ENCODE measurements at places on chromosomes 12 and 14.
A peak's percentile ranks its signal among the peaks of the same experiment; 100 is the strongest.

- DNase-seq: no peak
These were observed 357.7 kb upstream of the FLRT2 start for GRCh38 chr14:85172290-85172689.

DNA sequence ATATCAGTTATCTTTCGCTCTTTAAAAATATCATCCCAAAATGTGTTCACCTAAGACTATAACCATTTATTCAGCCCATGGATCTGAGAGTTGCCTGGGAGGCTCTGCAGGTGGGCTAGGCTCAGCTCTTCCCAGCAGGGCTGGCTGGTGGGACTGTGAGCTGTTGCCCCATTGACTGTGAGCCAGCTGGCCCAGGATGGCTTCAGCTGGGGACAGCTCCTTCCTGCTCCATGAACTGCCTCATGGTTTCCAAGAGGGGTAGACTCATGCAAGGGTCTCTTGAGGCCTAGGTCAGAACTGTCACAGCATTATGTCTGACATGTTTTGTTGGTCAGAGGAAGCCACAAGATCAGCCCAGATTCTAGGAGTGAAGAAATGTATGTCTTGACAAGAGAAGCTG lies 114.1 kb upstream of the E2F7 start:
- DNase-seq: no peak

DNA sequence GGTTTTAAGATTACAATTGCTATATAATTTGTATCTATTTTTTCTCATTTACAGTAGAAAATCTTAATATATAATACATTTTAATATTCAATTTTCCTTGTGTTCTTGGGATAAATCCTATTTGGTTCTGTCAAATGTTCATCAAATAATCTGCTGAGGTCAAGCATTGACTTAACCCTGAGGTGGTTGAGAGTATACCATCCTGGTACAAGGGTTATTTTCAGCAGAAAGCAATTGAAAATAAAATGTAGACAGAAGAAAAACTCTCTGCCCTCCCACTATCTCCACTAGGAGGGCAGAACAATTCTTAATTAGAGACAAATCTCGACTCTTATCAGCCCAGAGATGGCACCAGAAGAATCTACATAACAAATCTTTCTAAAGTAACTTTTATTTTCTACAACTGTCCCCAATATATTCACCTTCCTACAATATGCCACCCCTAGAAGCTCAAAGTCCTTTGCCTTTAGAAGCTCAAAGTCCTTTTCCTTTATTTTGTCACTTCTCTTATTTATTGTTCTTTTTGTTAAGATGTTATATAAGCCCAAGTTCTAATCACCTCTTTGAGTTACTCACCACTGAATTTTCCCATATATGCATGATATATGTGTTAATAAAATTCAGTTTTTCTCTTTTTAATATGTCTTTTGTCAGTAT lies 57.9 kb upstream of the ERGIC2 start:
- no peak for DNase-seq

DNA sequence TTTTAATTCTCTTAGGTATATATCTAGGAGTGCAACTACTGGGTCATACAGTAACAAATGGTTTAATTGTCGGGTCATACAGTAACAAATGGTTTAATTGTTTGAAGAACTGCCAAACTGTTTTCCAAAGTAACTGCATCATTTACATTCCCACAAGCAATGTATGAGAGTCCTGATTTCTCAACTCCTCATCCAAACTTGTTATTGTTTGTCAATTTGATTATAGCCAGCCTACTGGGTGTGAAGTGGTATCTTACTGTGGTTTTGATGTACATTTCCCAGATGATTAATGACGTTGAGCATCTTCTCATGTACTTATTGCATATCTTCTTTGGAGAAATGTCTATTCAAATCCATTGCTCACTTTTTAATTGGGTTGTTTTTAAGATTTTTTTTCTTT lies 67.6 kb upstream of the CFL2 start:
- no peak for DNase-seq

- no peak for DNase-seq
These were observed 6.1 kb upstream of the TMEM30B start for GRCh38 chr14:61287196-61287595.

DNA sequence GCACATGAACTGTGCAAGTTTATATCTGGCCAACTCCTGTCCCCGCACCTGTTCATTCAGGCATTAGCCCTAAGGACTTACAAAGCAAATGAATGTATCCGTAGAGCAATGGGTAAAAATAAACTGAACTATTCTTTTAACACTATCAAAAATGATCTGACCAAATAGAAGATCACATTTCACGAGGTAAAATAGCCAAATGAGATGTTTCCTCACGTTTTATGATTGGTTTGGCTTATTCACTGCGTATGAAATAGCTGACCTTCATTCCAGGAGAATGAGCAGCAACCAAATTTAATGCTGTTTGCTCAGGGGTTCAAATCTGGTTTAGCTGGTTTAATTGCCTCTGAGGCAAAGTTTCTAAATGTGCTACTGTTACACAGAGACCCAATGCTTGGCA lies 216.0 kb upstream of the EEA1 start:
- DNase-seq: no peak

DNA sequence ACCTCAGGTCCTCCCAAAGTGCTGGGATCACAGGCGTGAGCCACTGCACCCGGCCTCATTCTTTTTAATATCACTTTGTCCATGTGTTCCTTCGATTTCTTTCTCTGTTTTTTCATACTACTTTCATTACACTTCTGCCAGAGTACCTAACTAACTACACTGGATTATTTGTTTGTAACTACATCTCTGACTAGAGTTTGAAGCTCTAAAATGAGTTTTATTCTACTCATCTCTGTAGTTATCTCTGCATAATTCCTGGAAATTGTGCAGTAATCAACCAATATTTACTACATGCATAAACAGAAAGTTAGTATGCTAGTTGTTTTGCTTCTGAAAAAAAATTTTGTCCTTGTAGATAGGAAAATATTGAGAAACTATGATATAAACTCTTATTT lies 15.2 kb downstream of the KLRK1 start:
- DNase-seq: no peak

DNA sequence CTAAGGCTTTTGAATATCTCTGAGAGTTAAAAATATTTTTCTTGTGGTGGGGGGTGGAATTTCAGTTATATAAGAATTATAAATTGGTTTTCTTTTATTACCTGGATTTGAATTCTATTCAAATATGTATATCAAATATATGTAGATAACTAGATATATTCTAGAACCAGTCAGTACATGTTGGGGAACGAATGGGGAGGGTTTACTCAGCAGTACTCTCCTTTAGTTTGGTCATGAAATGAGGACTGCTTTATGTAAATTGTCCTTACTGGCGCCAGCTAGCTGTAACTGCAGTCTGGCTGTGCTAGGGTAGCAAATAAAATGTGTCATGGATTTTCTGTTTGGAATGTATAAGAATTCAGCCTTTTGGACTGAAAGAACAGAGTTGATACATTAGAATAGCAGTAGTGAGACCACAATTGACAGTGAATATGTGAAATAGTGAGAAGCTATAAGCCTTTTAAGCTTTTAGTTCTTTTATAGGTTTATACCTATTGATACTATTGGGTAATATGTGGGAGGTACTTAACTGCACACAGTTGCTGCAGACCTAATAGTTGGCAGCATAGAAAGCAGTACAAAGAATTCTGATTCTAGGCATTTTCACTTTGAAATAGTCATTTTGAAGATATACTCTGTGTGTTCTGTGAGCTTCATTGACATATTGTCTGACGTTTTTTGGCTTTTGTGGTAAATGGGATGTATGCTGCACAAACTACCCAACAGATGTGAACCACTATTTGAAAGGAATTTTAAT lies 29.0 kb downstream of the ATF7IP start:
- no peak for DNase-seq

DNA sequence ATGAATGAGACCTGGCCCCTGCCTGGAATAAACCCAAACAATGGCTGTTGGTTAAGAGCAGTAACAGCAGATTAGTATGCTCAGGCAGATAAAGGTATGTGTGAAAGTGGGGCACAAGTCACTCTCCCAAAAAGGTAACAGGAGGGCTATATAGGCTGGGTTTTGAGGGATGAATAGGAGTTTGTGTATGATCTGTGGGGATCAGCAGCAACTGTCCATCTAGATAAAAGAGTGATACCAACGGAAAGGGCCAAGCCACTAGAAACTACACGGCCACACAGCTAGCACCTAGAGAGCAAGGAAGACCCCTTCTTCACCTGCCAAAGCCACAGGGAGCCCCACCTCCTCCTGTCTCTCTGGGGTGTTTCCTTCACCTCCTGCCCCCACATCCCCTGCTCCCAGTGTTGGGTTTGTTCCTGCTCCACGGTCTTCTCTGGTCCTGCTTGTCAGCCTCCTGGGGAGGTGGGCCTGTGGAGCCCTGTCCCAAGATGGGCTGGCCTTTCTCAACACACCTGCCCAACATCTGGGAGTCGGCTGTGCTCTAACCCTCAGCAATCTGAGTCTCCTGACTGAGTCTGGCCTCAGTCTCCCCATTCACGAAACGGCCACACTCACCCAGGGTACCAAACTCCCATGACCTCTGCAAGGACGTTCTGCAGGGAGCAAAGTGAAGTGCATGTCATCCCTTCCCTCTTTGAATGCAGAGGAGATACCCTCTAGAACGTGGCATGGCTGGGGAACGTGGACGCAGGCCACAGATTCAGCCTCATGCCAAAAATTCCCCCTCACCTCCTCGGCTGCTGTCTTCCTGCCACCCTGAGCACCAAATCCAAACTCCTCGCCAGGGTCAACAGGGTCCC lies 108.2 kb downstream of the NCOR2 start:
- no peak for DNase-seq

DNA sequence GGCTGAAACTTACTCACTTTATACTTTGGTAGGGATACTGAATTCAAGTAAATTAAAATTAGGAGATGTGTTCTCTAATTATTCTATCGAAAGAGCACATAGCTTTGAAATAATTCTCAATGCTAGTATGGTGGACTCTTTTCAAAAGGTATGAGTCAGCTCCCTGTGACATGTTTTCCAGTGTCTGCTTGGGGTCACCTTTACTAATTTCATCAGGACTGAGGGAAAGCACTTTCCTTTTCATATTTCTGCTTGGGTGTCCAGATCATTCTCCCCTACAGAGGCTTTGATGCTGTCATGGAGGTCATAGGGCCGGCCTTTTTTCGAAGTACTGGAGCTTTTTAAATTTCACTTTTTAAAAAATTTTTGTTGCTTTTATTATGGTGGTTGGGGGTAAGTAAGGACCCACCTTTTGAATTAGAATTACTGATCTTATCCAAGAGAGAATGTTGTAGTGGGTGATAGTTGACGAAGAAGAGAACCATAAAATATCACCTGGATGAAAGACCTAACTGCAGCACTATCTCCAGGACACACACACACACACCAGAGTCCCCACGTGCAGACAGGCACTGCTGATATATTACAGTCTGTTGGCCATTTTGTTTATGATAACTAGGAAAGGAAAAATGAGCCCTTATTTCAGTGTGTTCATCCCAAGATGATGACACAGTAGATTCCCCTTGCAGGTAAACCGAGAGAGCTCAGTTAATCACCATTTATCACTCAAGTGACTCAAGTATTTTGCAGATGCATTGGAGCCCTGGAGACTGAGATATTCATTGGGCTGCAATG lies 558.6 kb downstream of the DIO2 start:
- no peak for DNase-seq

DNA sequence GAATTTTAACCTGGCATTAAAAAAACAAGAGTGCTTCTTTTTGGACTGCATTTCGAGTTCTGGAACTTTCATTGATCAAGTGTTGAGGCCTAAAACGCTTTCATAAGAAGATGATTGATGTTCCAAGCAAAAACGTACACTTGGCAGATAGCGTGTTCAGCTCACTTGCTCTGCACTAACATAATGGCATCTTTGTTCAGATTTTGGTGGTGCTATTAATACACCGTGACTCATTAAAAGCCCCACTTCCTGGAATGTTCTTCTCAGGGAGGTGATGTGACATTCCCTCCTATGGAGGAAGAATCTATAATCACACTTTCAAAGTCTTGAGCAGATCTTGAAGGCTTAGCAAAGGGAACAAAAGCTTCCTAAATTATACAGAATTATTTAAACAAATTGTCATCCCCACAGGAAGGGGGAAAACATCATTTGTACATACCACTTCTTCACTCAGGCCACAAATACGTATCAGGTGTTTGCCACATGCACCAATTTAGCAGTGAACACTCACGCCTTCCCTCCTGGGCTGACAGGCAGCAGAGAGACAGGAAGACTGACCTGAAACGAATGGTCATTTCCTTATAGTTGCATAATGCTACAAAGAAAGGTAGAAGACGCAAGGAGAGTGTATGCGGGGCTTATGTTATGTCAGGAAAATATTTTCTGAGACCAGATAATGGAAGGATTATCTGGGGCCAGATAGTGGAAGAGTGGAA lies 15.4 kb downstream of the HSP90AA1 start:
- no peak for DNase-seq

- no peak for DNase-seq
These were observed 12.4 kb upstream of the ITGB7 start for GRCh38 chr12:53219292-53219955.

DNA sequence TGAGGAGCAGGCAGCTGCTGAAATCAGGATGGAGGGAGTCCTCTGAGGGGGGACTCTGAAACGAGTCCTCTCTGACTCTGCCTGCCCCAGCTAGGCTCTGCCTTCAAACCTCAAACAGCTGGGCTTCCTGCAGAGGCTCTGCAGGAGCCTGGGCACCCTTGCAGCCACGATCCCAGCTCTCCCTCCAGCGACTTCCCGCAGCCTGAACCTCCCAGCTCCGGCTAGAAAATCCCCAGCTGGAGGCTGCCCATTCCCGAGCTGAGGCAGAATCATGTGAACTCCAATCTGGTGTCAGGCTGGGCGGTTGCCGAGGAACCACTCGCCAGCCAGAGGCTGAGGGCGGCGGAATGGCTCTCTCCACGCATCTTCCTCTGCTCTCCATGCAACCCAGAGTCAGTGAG lies at the start of gene GPR68:
TSS of gene GPR68 (minus strand) at position 204 of the 401 bp plus-strand sequence. CDS start 9,654 bp downstream, outside the sequence.
- peak; percentile 20 for DNase-seq

DNA sequence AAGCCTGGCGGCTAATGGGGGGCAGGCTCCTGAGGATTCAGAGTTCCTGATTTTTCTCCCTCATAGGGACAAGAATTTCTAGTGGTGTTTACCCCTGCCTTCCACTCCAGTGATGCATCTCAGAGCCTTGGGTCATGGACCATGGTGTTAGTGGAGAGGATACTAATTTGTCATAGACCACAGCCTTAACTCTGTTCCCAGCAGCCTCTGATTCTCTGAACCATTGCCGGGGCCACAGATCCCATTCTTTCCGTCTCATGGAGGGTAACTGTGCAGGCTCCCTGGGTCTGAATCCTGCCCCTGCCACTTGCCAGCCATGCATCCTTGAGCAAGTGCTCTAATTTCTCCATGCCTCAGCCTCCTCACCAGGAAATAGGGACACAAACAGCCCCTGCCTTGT lies 55.1 kb downstream of the RPH3A start:
- DNase-seq: no peak

- DNase-seq: no peak
These were observed 25.4 kb downstream of the DHRS2 start for GRCh38 chr14:23661542-23661941.
